ENCODE measurements at places on chromosomes 11 and 22. TPM values are rescaled to one million over a fixed set of nuclear protein-coding genes. Genes with fewer than 3 reads are reported as not detected.

The OR6A2 gene
- polyA plus RNA-seq, result not detected

The TRPM5 gene
- polyA plus RNA-seq, result 3.1 TPM

The KRTAP5-9 gene
- 0.67 TPM for polyA plus RNA-seq

The OR51B5 gene
- polyA plus RNA-seq, result not detected

The CHID1 gene
- 94.4 TPM for polyA plus RNA-seq

The CALCB gene
- polyA plus RNA-seq, result 4.4 TPM

The MPZL2 gene
- 1.6 TPM for polyA plus RNA-seq

The WT1 gene
- not detected for polyA plus RNA-seq

The CATSPERZ gene
- 0.58 TPM for polyA plus RNA-seq

The ST14 gene
- 259 TPM for polyA plus RNA-seq

The AIFM3 gene
- 5.4 TPM for polyA plus RNA-seq

The BDNF gene
- polyA plus RNA-seq, result not detected

The MS4A6A gene
- 7.6 TPM for polyA plus RNA-seq

The MMP12 gene
- polyA plus RNA-seq, result 0.81 TPM

The STK33 gene
- polyA plus RNA-seq, result 2.6 TPM

The GRM5 gene
- 0.01 TPM for polyA plus RNA-seq

The SCGB1C1 gene
- not detected for polyA plus RNA-seq

The GAL3ST3 gene
- polyA plus RNA-seq, result not detected

The TRIM48 gene
- not detected for polyA plus RNA-seq

The OMP gene
- polyA plus RNA-seq, result 1.5 TPM

The BTG4 gene
- not detected for polyA plus RNA-seq

The MCAM gene
- 2.7 TPM for polyA plus RNA-seq

The ACRV1 gene
- polyA plus RNA-seq, result not detected

The XKR3 gene
- not detected for polyA plus RNA-seq

The HBG2 gene
- not detected for polyA plus RNA-seq

The CLCF1 gene
- polyA plus RNA-seq, result 1.4 TPM

The SYTL2 gene
- 60.1 TPM for polyA plus RNA-seq

The ENTHD1 gene
- polyA plus RNA-seq, result 0.06 TPM

The NAV2 gene
- polyA plus RNA-seq, result 1.6 TPM

The CDC42EP1 gene
- 19.7 TPM for polyA plus RNA-seq

The SAA1 gene
- not detected for polyA plus RNA-seq

The GDPD4 gene
- not detected for polyA plus RNA-seq

The CFAP300 gene
- 0.63 TPM for polyA plus RNA-seq

The NRIP3 gene
- polyA plus RNA-seq, result 0.21 TPM

The C11orf42 gene
- polyA plus RNA-seq, result not detected

The ARAP1 gene
- polyA plus RNA-seq, result 42.2 TPM

The GTSE1 gene
- 1.1 TPM for polyA plus RNA-seq

The OR4C5 gene
- not detected for polyA plus RNA-seq

The UBQLN3 gene
- not detected for polyA plus RNA-seq

The DGCR8 gene
- 18.1 TPM for polyA plus RNA-seq

The C11orf16 gene
- polyA plus RNA-seq, result not detected

The OR52J3 gene
- not detected for polyA plus RNA-seq

The PRRG4 gene
- polyA plus RNA-seq, result 5.1 TPM

The LRRC55 gene
- polyA plus RNA-seq, result not detected

The C22orf23 gene
- 0.24 TPM for polyA plus RNA-seq

The PGM2L1 gene
- polyA plus RNA-seq, result 0.45 TPM

The TBC1D10A gene
- 8.5 TPM for polyA plus RNA-seq

The TNNI2 gene
- polyA plus RNA-seq, result 0.49 TPM

The KCNQ1 gene
- 54.4 TPM for polyA plus RNA-seq

The TMPRSS13 gene
- 6.8 TPM for polyA plus RNA-seq

The PRR33 gene
- not detected for polyA plus RNA-seq

The FADS1 gene
- 0.81 TPM for polyA plus RNA-seq

The PSMD13 gene
- polyA plus RNA-seq, result 155 TPM

Measured in small intestine (tissue), 16 donors.